ENCODE measurements at places on chromosomes 12 and 14.
A peak's percentile ranks its signal among the peaks of the same experiment; 100 is the strongest.

DNA sequence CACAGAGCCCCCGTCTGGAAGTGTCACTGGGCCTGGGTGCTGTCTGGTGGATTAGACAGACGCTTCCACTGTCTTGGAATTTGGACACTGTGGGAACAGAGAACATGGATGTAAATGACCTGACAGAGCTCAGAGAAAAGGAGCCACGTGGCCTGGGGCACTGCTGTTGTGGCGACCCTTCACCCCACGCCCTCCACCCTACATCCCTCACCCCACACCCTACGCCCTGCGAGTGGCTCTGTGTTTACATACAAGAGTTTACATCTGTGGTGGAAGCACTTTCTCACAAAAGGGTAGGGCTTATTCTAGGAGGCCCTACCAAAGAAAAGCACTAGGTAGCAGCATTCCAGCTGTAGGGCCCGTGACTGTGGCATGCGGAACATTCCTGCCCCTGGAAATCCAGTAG, 47.7 kb downstream of the B4GALNT3 start:
- DNase-seq: no peak

DNA sequence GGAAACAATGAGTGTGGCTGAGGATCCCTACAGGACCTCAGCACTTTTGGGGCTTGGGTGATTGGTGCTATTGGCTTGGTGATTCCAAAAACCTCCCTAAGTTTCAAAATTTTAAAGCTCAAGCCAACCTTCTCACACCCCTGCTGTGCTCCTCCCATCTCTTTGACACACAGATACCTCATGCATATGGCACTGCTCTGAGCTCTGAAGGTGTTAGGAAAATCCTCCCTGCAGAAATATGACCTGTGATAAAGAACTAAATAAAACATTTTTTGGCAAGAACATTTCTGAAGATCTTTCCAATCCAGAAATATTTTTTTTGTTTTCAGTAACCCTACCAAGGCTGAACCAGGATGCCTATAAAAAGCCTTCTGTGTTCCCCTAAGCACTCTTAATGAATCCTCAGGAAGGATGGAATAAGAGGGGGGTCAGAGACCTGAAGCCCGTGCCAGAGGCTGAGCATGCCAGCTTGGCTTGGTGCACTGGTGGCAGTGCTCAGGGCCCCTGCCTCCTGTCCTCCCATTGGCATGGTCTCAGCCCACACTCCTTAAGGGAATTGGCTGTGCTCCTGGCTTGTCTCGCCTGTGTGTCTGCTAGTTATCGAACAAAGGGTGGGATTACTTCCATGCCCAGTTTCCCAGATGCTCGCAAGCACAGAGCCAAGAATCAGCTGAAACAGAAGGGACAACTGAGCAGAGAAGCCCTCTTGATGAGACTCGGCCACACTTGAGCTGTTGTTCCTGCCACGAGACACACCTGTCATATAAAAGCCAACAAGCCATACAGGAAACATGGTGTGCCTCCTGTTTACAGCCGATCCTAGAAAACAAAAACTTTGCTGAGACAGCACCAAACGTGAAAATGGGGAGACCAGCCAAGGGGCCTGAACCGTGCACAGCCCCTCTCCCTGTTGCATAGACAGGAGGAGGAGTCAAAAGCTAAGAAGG, 132.7 kb upstream of the EEA1 start:
- no peak for DNase-seq

DNA sequence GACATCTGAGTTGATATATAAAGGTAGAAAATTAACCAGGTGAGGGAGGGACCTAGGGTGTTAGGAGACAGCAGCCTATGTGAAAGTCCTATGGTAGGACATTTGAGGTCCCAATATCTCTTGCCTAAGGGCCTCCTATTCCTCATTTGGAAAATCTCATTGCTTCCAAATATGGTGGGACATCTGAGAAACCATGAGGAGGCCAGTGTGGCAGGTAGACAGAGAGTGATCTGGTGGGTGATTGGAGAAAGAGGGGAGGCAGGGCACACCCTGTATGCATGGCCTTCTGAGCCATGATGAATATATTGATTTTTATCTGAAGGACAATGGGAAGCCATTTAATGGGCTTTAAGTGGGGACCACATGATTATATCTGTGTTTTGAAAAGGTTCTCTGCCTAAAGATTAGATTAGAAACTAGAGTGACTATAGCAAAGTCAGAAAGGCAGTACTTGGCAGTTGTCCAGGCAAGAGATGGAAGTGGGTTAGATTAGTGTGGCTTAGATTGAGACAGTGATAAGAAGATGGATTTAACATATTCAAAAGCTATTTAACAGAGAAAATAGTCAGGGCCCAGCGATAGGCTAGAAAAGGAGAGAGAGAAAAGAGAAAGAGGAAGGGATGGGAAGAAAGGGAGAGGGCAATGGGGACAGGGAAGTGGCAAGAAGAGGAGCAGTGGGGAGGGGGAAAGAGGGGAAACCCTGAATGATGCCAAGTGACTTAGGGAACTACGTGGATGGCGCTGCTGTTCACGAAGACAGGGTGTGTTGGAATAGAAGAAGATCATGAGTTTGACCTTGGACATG, 237.2 kb upstream of the SRRM4 start:
- DNase-seq: no peak

- DNase-seq: no peak
Observed at GRCh38 chr12:40616383-40616915, 75.8 kb upstream of the CNTN1 start.

DNA sequence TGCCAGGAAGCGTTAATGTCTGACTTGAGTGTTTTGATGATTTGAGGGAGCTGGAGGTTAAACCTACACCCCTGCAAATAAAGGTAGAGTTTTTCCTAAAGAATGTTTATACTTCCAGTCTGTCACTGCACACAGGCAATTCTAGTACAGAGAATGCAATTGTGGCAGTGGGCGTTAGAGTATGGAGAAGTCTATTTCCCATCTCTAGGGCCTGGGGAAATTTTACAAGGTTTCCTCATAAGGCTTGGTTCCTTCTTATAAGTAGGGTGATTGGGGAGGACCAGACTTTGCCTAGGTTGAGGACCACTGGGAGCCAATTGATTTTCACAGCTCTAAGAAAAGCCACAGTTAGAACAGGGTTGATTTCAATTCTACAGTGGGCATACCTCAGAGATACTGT, 44.3 kb downstream of the IFNG start:
- DNase-seq: no peak

- DNase-seq: no peak
Observed at GRCh38 chr12:28767836-28768348, 381.2 kb upstream of the FAR2 start.

DNA sequence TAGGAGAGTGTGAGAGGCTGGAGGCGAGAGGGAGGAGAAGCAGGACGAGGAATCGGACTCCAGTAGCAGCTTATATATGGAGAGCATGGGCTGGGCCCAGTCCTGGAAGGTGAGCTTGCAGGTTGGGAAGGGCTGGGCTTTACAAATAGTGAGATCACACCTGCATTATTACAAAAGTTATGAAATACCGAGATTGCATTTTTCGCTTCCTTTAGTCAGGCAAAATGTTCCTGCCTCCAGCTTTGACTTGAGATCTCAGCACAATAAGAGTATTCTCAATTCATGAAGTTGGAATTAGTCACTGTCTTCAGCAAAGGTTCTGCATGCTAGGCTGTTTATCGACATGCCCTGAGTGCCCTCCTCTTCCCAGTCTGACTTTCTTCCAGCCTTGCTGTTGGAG, at the start of gene KRT6B:
TSS of gene KRT6B (minus strand) at position 46 of the 400 bp plus-strand sequence. CDS start 68 bp downstream, outside the sequence.
- no peak for DNase-seq

DNA sequence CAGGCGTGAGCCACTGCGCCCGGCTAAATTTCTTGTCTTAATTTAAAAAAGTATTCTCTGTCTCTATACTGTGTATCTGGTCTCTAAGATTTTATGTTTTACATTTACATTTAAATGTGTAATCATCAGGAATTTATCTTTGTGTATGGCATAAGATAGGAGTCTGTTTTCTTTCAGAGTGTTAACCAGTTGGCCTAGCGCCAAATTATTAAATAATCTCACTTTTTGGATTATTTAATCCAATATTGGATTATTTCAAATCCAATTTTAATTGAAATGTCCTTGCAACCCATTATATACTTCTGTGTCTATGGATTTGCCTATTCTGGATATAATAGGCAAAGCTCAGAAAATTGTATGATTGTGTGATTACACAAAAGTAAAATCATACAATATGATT, 45.0 kb downstream of the BAZ2A start:
- DNase-seq: no peak

GRCh38 chr14:32720927-32721326, 217.8 kb upstream of the NPAS3 start:
- no peak for DNase-seq

DNA sequence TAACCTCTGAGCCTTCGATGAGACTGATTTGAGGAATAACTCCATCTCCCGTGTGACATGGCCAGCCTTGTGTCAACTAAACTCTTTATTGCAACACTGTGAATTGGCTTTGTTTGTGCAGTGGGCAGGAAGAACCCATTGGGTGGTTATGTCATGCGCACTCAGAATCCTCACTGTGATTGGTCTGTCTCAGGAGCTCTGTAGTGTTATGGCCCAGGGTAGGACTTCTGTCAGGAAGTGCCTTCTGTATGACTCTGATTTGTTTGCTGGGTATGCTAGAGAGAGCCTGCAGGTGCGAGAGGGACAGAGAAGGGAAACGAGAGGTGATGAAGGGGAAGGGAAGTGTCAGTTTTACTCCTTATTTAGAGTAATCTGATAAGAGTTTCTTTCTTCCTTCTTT, 71.5 kb upstream of the DCD start:
- no peak for DNase-seq

- no peak for DNase-seq
Observed at GRCh38 chr14:106578481-106578880, 1052.1 kb downstream of the TMEM121 start.

DNA sequence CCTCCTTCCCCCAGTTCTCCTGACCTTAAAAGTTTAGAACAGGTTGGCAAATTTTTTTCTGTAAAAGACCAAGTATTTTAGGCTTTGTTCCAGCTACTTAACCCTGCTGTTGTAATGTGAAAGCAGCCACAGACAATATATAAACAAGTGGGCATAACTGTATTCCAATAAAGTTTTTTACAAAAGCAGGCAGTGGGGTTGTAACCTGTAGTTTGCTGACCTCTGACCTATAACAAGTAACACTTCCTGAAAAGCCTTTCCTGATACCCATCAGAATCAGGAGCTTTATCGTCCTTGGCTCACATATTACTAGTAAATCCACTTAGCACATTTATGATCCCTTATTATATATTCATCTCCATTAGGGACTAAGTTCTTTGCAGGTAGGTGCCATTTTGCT, 13.1 kb upstream of the SMARCC2 start:
- DNase-seq: no peak

GRCh38 chr12:112406519-112407488, 2.6 kb downstream of the RPL6 start:
- DNase-seq: no peak

GRCh38 chr14:84767434-84767833, 762.5 kb upstream of the FLRT2 start:
- no peak for DNase-seq

DNA sequence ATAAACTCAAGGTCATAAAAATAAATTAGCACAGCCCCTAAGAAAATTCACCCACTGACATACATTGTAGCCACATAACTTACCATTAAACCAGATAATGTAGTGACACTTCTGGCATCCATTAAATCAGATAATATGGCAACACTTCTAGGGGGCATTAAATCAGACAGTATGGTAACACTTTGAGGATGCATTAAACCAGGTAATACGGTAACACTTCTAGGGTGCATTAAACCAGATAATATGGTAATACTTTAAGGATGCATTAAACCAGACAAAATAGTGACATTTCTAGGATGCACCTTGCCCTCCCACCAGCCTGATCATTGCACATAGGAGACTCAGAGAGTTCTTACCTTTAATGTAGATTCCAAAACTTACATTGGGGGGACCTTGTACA, 1220.5 kb upstream of the TMEM132C start:
- no peak for DNase-seq

- no peak for DNase-seq
Observed at GRCh38 chr12:43079476-43079875, 472.5 kb downstream of the ADAMTS20 start.

DNA sequence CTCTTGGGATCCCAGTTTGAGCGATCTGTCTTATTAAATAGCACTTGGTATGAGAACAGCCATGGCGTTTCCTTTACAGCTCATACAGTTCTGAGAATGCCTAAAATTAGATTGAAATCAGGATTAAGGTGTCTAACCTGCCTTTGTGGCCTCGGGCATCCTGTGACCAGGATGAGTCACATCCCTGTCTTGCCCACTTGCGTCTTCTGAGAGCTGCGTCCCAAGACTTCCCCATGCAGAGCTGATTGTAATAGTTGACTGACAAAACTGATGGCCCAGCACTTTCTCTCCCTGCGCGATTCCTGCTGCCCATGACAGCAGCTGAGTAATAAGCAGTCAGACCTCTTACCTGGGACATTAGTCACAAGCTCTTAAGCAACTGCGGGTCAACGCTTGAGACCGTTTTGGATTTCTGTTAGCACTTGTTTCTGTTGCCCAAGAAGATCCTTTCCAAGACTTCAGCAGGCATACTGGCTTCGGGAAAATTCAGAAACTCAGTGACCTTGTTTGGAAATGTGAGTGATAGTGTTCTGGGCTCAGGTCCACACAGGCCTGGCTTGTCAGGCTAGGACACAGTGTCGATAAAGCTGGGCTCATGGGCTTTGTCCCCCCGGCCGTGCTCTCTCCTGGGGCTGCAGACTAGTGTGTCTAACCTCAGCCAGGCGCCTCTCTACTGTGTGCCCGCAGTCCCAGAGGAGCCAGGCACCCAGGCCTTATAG, 169.9 kb upstream of the HIF1A start:
- DNase-seq: no peak

- DNase-seq: no peak
Observed at GRCh38 chr14:24443053-24443665, 583 bp upstream of the SDR39U1 start.

DNA sequence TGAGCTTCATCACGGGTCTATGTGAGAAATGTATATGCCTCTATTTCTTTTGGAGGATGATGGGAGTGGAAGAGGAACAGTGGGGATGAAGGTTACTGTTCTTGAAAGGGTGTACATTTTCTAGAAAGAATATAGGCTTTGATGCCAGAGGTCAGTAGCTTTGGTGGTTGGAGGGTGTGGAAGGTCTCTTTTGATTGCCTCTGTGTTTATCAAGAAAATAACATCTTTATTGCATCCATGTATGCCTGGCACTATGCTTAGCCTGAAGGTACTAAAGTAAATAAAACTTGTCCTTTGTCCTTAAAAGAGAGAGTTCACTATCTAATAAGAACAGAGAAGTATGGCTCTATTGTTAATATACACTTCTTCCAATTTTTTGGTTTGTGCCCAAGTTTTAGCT, 201.8 kb downstream of the NUBPL start:
- no peak for DNase-seq

GRCh38 chr14:102857444-102857843, 65.0 kb upstream of the AMN start:
- DNase-seq: no peak

GRCh38 chr14:33959692-33960151, 8.8 kb upstream of the EGLN3 start:
- peak; percentile 66 for DNase-seq

GRCh38 chr12:92504594-92504981, 198.2 kb upstream of the PLEKHG7 start:
- no peak for DNase-seq

- no peak for DNase-seq
Observed at GRCh38 chr12:69266036-69266635, 26.8 kb downstream of the CPSF6 start.
